ENCODE measurements at places on chromosomes 2 and 18.
A peak's percentile ranks its signal among the peaks of the same experiment; 100 is the strongest.

DNA sequence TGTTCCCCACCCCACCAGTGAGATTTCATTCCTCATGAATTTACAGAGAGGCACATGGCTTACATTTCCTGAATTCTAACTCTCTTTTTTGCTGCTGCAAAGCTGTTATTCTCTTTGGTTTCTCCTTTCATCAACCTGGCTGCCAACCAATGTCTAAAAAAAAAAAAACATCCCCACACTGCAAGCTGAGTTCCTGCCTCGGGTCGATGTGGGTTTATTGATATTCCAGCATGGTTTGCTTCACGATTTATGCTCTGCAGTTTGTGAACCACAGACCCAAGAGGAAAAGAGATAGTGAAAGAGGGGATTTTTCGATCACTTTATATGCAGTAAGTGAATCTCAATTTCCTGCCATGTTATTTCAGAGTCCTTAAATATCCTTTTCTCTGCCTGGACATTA is 363.6 kb downstream of the LPIN1 start:
- DNase-seq: no peak

GRCh38 chr2:28096421-28096820 is 205.9 kb downstream of the BABAM2 start:
- no peak for DNase-seq

DNA sequence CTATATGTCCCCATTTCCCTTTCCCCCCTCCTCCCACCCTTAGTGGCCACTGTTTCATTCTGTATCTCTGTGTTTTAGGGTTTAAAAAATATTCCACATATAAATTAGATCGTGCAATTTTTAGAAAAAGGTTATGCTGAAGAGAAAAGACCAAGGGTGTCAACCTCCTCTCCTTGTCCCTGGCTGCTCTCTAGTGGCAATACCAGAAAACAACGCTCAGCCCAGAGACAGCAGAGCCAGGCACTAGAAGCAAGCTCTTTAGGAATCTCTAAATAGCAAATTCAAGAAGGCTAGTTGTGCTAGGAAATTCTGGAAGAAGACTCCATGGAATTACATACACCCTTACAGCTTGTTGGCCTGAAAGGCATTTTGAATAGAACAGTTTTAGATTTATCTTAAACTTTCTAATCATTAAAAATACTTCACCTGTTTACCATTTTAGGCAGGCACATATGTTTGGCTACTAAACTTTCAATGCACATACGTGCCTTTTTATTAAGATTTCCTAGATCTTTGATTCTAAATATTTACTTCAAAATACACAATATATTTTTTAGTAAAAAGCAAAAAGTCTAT is 35.1 kb upstream of the RASGRP3 start:
- DNase-seq: no peak

- no peak for DNase-seq
These were observed 127.5 kb upstream of the TNP1 start for GRCh38 chr2:216987252-216987821.

DNA sequence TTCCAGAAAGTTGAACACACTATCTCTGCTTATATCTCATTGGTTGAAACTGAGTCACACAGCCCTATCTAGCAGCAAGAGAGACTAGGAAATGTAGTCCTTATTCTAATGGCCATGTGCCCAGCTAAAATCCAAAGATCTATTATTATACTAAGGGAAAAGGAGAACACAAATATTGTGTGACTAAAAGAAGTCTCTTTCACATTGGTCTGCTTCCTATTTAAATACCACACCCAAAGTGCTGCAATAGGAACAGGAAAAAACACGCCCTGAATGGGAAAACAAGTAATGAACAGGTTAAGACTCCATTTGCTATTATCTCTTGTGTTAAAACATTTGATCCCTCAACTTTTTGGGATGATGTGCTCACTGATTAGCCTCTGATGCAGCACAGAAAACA is 86.8 kb upstream of the BARD1 start:
- DNase-seq: no peak

- DNase-seq: peak; percentile 73
These were observed 247.4 kb upstream of the CHAC2 start for GRCh38 chr2:53519918-53520841.

DNA sequence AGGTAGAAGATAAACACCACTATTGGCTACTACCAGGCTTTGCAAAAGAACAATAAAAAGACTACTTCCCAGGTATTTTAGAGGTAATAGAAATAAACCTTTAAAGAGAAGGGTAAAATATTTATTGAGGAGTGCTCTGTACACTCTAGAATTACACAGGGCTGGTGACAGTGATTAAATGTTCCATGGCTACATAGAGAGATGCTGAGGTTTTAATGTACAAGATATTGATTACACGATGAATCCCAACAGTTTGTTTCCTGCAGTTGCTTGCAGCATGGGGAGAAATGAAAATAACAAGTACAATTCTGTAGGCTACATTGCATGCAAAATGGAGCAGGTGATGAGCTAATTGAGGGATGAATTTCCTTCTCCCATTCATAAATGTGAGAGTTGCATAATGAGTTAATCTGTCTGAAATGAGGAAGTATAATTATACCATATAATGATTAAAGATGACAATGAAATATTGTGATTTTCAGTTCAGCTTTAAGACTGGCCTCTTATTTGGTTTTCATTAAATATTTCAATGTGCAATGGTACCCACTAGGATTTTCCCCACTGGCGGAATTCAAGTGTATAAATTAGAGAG is 266.1 kb downstream of the SOCS6 start:
- DNase-seq: no peak

- no peak for DNase-seq
These were observed 266.6 kb upstream of the MYT1L start for GRCh38 chr2:2597712-2598111.

DNA sequence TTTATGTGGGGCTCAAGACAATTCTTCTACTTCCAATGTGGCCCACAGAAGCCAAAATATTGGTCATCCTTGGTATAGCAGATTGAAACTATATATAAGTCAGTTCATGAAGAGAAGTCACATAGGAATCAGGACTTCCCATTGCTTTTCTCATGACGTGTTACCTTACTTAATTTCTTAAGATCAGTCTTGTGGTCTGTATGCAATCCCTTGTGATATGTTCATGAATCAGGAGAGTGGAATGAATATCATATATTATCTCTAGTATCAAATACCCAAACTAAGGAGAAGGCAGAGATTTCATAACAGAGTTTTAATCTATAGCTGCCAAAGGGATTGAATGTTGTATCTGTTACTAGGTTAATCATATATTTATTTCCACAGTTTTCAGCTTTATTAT is 1390.4 kb downstream of the SUCLG1 start:
- DNase-seq: no peak

DNA sequence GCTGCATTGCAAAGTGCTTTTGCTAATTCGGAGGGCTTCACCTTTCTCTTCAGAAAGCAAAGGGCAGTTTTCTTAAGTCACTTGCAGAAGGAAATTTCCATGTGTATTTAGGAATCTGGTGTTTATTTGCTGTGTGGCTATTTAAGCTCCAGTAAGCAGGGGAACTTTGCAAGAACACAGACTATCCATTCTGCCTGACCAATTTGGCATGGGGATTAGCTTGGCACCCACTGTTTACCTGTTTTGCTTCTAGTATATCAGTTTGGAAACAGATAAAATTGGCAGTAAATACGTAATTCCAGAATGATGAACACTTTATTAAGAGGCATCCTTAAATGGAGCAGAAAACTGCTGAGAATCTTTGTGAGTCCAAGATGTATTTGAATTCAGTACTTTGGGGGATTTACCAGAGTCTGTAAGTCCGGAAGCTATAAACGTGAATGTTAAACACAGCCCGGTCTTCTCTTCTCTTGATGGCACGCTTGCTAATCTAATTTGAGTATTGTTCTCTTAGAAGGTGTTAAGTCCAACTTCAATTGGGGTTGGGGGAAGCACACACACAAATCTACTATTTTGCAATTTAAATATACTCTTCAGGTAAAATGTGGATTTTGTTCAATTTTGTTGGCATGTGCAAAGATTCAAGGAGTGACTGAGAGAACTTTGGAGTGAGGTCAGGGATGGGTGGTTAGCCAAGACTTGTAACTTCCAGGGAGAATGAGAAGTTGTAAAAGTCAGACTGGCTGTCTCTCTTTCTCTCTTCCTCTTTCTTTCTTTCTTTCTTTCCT is 650 bp downstream of the ACKR3 start:
- DNase-seq: no peak
